ENCODE measurements at places on chromosomes 13 and 19.

- no peak for DNase-seq
These were observed 112.4 kb downstream of the SIPA1L3 start for GRCh38 chr19:38019396-38019724.

GRCh38 chr19:41882568-41883462 lies at the start of gene ARHGEF1:
ARHGEF1 (plus strand) TSS chr19:41883184; CDS start chr19:41888083, 4,899 bp downstream.
- DNase-seq, result peak; percentile 50

- DNase-seq, result no peak
These were observed 929.3 kb upstream of the SLITRK5 start for GRCh38 chr13:86741762-86742285.

GRCh38 chr13:40537146-40537895 lies 129.1 kb downstream of the FOXO1 start:
- DNase-seq, result peak; percentile 53

- no peak for DNase-seq
These were observed 3.2 kb upstream of the PRR36 start for GRCh38 chr19:7877249-7877836.

DNA sequence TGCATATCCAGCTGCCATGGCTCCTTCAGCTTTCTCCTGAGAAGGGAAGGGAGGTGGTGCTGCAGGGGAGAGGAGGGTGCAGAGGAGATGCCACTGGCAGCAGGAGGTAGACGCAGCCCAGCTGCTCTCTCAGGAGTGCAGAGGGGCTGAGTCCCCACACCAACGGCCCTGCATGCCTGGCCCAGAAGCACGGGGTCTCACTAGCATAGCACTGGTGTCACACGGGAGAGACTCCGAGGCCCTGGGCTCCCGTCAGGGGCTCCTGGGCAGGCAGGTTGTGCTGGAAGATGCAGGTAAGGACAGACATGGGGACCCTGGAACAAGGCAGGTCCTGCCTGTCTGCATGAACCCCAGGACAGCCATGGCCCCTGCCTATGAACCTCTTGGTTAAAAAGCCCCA lies 80.1 kb downstream of the C1QTNF9 start:
- no peak for DNase-seq

DNA sequence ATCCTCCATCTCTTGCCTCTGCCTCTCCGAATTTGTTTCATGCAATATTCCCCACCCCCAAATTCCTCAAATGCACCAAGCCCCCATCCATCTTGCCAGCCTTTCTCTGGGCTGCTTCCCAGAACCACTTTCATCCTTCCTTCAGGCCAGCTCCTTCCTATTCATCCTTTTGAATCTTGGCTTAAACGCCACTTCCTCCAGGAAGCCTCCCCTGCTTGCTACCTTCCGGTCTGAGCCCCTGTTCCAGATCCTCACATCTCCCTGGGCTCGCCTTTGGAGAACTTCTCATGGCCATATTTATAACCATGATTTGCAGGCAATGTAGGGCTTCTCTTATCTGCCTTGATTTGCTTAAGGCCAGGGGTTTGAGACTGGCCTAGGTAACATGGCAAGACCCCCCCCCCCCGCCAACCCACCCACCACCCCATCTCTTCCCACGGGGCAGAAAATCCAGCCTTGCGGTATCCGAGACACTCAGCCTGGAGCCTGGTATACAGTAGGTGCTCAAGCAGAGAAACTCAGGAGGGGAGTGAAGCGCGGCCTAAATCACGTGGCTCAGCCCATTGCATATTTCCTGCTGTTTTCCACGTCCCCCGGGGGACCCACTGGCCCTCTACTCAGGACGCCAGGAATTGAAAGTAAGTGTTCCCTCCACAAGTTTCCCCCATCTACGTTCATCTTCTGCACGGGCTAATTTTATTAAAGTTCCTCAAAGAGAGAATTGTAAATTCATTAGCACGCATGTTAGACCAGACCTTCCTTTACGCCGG lies 151.9 kb downstream of the PTPRS start:
- no peak for DNase-seq

GRCh38 chr19:10005632-10006334 lies 4.5 kb downstream of the COL5A3 start:
- DNase-seq, result no peak

DNA sequence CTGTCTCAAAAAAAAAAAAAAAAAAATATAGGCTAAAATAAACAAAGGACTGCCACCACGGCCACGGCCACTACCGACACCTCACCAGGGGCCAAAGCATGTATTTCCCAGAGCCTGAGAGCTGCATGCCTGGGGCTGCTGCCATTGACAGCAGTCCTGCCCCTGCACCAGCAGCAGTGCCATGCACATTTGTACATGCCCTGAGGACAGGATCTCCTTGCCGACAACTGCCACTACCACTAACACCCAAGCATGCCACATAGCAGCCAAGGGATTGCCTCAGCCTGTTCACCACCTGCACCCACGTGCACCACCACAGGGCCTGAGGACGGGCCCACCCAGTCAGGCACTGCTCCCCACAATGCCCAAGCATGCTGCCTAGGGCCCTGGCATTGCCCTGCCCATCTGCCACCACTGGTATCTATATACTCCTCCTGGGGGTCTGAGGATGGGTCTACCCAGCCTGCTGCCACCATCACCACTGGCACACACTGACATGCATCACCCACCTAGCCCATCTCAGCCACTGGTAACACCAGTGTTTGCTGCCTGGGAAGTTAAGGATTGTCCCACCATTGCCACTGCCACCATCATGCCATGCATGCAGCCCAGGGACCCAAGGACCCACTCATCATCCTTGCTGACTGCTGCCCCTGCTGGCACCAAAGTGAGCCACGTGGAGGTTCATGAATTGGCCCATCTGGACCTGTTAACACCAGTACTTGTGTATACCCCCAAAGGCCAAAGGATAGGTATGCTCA lies 10.6 kb upstream of the NUP62 start:
- DNase-seq, result no peak

GRCh38 chr19:1453525-1454364 lies 3.8 kb downstream of the APC2 start:
- DNase-seq, result no peak

GRCh38 chr13:76213423-76213904 lies 577.3 kb downstream of the LMO7 start:
- DNase-seq, result no peak

GRCh38 chr13:102316732-102317131 lies 85.1 kb downstream of the FGF14 start:
- no peak for DNase-seq

Measured in NCI-H1417 (cell line).